Motor neuron (in vitro differentiated cells): ENCODE measurements at places on chromosomes 5 and 9. TPM values are rescaled to one million over a fixed set of nuclear protein-coding genes. Genes with fewer than 3 reads are reported as not detected.
A peak's percentile ranks its signal among the peaks of the same experiment; 100 is the strongest.

- no peak for ATAC-seq
Observed at GRCh38 chr5:34652914-34653313, 3.2 kb upstream of the RAI14 start.

DNA sequence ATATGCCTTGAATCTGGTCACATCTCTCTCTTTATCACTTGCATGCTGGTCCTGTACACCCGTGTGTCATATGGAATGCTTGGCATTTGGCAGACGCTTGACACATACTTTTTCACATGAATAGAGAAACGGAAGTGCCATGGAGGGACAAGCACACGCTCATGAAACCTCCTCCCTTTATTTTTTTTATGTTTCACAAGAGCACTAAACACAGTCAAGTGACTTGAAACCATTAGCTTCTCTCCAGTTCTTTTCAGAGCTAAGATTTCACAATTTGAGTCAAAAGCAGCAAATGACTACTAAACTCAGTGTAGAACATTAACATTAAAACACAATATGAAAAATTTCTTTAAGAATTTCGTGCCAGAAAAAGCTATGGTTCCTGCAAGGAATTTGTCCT lies 151.1 kb downstream of the DOCK2 start:
- ATAC-seq = no peak

- ATAC-seq = no peak
Observed at GRCh38 chr5:761059-761771, 23.3 kb downstream of the ZDHHC11B start.

GRCh38 chr5:125326150-125326510 lies 579.7 kb upstream of the ZNF608 start:
- no peak for ATAC-seq

DNA sequence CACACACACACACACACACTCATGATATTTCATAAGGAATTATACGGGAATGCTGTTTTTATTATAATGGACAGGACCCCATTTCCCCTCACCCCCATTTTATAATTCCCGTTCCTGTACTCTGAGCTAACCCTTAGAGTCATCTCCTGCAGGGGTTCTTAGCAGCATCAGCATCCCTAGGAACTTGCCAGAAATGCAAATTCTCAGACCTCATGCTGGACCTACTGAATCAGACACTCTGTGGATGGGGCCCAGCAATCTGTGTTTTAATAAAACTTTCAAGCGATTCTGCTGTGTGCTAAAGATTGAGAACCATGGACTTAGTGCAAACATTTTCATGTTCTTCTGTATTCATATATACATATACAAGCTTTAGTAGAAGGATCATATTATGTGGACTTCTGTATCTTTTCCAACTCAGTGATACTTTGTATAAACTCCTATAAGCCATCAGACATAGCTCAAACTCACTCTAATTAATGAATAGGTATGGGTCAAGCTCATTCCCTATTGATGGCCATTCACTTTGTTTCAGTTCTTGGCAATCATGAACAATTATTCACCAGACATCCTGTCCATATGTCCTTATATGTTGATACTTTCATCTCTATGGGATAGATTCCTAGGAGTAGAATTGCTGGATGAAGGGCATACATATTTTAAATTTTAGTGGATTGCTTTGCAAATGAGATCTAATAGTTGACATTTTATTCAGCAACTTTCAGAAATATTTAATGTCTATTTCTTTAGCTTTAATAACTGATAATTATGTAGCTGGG lies 65.5 kb downstream of the ARHGEF28 start:
- ATAC-seq = no peak

DNA sequence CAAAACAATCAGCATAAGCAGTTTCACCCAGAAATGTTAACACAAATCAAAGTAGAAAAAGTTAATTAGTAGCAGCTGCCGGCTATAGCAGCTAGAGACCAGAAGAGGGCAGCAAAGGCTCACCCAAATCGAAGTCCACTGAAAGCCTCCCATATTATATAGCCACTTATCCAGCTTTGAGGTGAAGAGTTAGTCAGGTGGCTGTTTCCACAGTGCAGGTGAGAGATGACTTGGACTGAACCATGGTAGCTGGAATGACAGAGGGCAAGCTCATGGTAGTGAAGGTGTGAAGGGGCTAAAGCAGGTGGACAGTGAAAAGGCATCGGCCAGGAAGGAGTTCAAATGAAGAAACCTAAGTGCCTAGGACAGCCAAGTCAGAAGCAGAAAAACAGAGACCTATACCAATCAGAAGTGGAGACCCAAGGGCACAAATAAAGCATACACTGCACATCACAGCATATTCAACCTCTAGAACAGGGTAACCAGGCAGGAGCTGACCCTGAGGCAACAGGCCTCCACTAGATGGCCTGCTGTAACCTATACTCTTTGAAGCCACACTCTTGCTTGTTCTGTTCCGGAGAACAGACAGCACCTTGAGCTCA lies 7.2 kb upstream of the RNF38 start:
- ATAC-seq = peak; percentile 92

The GPR150 gene
- total RNA-seq = 0.14 and 0.15 TPM in 2 replicates

The EGR1 gene
- 9.0 and 20.4 TPM in 2 replicates for total RNA-seq

The EPB41L4A gene
- 12.8 and 24.8 TPM in 2 replicates for total RNA-seq

The TMEM252 gene
- not detected in 2 replicates for total RNA-seq
